ENCODE measurements at places on chromosomes 1 and 21.

GRCh38 chr1:206551986-206552326 is 44.6 kb downstream of the RASSF5 start:
- DNase-seq, result peak; percentile 85

- DNase-seq, result no peak
Measured at GRCh38 chr1:81812712-81813111, 12.0 kb downstream of the ADGRL2 start.

DNA sequence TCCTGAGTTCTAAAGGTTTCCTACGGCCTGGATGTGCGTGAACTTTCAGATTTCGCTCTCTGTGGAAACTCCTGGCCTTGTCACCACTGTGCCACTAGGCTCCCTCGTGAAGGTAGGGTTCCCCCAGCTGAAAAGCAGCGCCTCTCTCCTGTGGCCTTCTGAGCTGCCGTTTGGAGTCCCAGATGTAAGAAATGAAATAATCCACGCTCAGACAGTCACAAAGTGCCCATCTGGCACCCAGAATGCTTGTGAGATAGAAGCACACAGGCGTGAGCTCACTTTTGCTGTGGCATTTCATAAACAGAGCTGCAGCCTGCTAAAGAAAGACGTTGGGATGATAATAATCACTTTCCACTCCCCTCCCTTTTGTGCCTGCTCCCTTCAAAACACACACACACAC is 65.8 kb downstream of the LMO4 start:
- no peak for DNase-seq

DNA sequence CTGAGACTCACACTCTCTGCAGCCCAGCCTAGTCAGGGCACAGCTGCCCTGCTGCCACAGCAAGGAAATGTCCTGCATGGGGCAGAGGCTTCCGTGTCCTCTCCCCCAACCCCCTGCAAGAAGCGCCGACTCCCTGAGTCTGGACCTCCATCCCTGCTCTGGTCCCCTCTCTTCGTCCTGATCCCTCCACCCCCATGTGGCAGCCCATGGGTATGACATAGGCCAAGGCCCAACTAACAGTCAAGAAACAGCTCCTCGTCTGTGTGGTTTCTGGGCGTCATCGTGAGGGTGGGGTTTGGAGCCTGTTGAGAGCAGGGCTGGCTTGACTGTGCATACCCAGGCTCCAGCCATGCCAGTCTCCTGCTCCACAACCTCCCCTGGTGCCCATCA is 19.5 kb downstream of the FAAH start:
- peak; percentile 56 for DNase-seq

- DNase-seq, result no peak
Measured at GRCh38 chr1:236681219-236681618, 5.1 kb upstream of the ACTN2 start.

DNA sequence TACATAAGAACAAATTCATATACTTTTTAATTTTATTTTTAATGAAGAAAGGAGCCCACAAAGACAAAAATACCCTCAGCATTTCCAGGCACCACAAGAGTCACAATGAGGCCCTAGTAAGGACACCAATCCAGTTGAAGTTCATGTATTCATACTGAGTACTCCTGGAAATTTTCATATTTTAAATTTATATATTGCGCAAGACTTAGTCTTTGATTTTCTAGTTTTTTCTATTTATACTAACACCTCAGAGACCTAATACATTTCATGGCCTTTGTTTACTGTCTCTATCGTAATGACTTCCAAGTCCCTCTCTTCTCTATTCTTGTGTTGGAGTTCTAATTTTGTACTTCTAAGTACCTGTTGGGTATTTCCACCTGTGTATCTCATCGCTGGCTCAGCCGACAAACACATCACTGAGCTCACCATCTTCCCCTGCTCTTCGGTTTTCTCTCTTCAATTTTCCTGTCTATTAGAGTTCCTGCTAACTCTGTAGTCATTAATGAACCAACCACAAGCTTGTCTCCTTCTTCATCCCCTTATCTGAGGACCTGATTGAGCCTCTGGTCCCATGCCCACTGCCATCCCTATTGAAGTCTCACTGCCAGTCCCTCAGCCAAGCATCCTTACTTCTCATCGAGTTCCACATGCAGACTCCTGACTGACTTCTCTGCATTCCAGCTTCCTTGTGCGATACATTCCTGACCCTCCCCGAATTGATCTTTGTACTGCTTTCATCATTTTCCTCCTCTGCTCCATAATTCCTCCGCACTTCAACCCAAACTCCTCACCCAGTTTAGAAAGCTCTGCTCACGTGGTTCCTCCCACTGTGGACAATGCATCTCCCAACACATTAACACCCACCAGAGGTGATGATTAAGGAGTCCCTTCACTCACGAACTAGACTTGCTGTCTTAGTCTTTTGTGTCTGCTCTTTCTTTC is 17.3 kb upstream of the IRF2BP2 start:
- no peak for DNase-seq

DNA sequence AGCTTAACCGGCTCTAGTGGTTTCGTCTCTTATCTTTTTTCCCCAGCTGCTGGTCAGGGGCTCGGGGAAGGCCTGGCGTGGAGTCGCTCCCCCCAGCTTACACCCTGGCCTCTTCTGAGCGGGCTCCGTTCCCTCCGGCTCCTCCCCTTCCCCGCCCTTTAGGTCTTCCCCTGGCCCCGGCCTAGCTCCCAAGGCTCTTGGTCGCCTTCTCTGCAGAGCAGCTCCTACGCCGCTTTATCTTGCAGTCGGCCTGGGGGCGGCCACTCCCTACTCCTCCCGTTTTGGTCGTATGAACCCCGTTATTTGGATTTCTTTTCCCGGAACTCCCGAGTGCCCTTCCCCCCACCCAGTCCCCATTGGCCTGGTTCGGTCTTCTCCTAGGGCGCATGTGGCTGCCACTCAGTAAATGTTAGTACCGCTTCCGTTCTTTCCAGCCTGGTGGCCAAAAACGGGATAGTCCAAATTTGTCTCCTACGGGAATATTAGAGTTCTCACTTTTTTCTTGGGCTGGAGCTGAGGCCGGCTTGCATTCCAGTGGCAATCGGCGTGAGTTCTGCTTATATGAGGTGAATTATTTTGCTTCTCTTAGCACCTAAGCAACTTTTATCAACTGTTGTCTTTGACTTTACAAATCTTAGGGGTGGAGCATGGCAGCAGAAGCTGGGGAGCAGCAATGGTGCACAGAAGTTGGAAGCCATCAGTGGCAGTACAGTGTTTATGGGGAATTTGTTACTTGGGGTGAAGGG is 467 bp downstream of the THRAP3 start:
- DNase-seq, result no peak

- DNase-seq, result peak; percentile 7
Measured at GRCh38 chr1:75985827-75986226, 53.6 kb upstream of the ASB17 start.

DNA sequence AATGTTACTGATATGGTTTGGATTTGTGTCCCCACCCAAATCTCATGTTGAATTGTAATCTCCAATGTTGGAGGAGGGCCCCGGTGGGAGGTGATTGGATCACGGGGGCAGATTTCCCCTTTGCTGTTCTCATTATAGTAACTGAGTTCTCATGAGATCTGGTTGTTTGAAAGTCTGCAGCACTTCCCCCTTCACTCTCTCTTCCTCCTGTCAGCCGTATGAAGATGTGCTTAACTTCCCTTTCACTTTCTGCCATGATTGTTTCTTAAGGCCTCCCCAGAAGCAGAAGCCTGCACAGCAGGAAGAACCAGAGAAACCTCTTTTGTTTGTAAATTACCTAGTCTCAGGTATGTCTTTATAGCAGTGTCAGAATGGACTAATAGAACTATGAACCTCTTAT is 28.4 kb downstream of the TRIM33 start:
- DNase-seq, result no peak

DNA sequence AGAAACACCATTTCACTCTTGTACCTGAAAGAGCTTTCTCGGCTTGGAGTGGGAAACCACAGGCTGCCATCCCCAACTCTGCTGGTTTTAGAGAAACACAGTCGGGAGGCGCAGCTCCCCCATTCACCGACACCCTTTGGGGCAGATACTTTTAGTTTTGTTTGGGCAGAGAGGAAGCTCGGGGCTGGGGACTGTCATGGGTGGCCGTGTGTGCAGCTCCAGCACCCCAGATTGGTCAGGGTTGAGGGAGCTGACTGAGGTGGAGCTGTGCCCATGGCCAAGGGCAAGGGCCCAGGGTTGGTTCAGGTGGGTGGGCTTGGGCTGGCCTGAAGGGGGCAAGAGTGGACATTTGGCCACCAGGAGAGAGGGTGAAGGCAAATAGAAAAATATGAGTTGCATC is 163.1 kb downstream of the DYRK1A start:
- DNase-seq, result no peak

DNA sequence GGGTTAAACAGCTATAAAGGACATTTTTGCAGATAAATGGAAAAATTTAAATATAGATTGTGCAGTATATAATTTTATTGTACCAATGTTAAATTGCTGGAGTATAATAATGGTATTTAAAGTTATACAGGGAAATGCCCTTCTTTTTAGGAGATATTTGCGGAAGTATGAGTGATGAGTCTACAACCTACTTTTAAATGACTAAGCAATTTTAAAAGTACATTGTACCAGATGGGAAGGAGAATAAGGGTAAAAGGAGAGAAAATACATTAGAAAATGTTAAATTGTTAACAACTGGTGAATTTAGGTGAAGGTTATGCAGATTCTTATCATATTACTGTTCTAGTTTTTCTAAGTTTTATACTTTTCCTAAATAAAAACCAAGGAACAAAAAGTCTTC is 91.8 kb downstream of the ZZZ3 start:
- DNase-seq, result no peak

GRCh38 chr1:204041803-204042505 is 31.0 kb upstream of the SOX13 start:
- DNase-seq, result no peak

GRCh38 chr1:230595181-230595580 is 47.1 kb upstream of the COG2 start:
- no peak for DNase-seq

- no peak for DNase-seq
Measured at GRCh38 chr1:117573386-117574023, 32.3 kb upstream of the TENT5C start.

DNA sequence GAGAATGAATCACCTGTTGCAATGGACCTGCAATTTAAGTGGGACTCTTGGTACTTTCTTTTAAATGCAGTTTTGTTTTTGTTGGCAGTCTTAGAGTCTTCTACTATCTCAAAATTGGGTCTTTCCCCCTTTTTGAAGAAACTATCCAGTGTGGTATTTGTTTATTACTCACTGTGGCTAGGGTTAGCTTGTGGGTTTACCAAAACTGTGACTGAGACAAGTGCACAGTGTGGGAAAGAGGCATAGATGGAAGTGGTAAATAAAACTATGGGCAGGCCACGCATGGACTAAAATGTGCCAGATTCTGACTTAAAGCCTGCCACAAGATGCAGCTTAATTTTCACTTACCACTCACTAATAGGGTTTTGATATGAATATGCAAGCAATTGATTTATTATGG is 1441.7 kb downstream of the PLA2G4A start:
- peak; percentile 0 for DNase-seq

DNA sequence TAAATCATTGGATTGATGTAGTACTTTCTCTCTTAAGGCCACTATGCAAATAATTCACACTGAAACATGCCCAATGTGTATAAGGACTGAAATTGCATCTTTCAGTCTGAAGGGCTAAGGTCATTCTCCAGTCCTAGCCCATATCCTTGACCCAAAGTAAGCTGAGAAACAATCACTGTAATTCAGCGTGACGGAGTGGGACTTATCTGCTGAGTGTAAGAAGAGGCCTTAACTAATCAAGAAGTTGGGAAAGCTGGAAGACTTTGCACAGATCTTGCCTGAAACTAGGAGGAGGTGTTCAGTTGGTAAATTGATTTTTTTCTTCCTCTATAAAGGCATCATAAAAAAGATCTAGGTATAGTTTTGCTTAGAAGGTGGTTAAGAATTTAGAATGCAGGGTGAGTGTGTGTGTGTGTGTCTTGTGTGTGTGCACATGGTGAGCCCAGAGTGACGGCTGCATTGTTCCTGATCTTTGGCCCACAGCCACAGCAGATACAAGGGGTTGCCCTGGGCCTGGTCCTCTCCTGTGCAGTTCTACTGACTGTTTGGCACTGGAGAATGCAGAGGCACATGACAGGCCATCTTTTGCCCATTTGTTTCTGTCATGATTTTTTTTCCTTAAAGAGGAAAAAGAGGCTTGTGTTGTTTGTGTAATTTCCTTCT is 13.3 kb upstream of the PPP2R5A start:
- no peak for DNase-seq

DNA sequence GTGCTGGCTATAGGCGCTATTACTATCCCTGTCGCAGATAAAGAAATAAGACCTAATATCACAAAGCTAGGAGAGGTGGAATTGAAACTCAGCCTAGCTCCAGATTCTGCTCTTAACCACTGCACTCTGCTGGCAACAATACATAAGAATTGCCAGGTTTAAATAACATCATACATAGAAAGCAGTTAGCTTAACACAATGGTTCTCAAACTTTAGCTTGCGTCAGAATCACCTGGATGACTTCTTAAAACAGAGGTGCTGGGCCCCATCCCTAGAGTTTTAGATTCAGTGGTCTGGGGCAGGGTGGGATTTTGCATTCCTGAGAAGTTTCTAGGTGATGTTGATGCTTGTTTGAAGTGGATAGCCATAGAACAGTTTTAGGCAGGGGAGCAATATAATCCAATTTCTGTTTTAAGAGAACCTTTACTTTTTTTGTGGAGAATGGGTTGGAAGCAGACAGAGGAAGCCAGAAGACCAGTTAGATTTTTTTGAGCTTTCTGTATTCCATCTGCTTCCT is 1.1 kb upstream of the POMGNT1 start:
- DNase-seq, result no peak

- no peak for DNase-seq
Measured at GRCh38 chr1:35594005-35594760, 21.1 kb downstream of the TFAP2E start.

- DNase-seq, result no peak
Measured at GRCh38 chr1:156662800-156663055, 14.5 kb downstream of the NES start.

DNA sequence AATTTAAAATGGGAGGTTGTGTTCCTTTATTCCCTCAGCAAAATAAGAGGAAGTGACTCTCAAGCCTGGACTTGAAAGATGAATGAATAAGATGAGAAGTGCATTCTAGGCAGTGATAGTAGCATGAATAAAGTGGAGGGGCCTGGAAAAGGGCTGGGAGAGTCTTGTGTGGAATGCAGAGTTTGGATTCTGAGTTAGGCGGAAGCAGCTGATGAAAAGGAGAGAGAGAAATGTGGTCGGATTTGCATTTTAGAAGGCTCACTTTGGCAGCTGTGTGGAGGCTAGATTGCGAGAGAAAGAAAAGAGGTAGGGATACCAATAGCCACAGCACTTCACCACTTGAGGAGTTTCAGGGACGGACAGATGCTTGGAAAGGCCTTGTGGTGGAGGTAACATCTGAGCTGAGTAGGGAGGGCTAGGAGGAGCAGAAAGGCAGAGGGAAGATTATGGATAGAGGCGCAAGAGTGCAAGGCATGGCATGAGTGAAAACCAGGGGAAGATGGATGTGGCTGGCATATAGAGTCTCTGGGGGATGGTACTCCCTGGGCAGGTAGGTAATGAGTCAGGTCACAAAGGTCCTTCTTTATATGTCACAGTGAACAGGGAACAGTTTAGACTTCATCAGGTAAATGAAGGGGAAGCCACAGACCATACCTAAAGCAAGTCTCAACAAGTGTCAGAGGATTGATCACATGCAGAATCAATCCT is 59.6 kb downstream of the ST3GAL3 start:
- DNase-seq, result no peak

GRCh38 chr1:43418858-43419257 is 29.2 kb downstream of the SZT2 start:
- DNase-seq, result no peak

- no peak for DNase-seq
Measured at GRCh38 chr1:164562947-164563520, 4.0 kb downstream of the PBX1 start.

GRCh38 chr1:117675907-117676430 is 70.1 kb downstream of the TENT5C start:
- DNase-seq, result no peak

- no peak for DNase-seq
Measured at GRCh38 chr1:17911791-17912190, 156.7 kb downstream of the ACTL8 start.

Measured in activated CD4-positive, alpha-beta T cell treated with anti-CD3 and anti-CD28 coated beads, Interleukin-10, Interleukin-2, amounts not matched to agents 100 ng/mL and 50 ng/mL, durations not matched to agents 16 hours and 8 hours (primary cell).